Left renal cortex interstitium (tissue), 4 donors: ENCODE measurements at places on chromosomes 11 and 22.

GRCh38 chr11:210122-210802 lies 2.8 kb downstream of the RIC8A start:
- DNase-seq, result no peak

DNA sequence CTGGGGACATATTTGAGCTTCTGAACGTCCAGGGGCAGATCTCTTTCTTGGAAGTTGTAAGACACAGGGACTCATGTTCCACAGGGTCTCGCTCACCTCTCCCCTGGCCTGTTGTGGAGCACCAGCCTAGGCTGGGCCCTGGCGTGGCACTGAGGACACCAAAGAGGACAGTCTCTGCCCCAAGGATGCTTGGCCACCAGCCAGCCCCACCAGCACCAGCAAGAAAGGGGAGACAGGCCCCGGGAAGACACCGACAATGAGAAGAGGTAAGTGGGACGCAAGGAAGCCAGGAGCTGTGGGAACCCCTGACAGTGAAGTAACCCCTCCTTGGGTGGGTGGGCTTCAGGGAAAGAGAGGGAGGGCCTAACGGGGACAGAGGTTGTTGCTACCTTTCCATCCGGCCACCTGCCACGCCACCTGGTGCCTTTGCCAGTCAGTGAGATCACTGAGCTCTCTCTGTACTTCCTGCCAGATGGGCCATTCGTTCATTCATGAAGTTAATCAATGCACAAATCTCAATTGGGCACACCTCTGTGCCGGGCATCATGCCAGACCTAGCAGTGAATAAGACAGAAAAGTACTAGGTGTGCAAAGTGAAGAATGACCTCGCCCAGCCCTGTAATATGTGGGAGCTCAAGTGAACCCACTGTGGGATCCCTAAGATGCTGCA lies 11.1 kb downstream of the APOL5 start:
- DNase-seq, result no peak

DNA sequence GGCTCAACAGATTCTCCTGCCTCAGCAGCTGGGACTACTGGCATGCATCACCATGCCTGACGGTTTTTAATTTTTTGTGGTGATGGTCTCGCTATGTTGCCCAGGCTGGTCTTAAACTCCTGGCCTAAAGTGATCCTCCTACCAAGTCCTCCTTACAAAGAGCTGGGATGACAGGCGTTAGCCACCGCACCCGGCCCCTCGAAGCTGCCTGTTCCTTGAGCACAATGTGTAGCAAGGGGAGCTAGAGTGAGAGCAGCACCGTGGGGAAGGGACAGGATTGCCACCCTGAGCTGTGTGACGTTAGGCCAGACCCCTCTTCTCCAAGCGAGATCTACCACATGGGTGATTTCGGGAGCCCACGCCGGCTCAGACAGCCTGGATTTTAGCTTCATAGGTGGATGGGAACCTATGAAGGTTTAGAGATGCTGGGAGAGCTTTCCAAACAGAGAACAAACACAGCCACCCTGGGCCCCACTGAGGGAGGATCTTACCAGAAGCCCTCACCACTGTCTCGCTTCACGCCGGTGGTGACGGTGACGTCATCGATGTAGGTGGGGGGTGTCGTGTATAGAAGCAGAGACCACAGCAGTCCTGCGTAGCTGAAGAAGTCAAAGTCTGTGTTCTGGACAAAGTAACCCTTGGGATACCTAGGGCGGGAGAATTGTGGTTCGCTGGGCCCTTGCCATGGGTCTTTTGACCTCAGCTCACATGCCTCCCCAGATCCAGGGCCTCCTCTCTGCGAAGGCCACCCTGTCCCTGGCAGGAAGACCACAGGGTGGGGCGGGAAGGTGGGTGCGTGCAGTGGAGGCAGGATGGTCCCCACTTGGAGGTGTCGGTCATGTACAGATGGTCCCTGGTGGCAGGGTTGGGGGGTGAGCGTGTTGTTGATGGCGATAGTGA lies 23.1 kb downstream of the RGL4 start:
- no peak for DNase-seq

DNA sequence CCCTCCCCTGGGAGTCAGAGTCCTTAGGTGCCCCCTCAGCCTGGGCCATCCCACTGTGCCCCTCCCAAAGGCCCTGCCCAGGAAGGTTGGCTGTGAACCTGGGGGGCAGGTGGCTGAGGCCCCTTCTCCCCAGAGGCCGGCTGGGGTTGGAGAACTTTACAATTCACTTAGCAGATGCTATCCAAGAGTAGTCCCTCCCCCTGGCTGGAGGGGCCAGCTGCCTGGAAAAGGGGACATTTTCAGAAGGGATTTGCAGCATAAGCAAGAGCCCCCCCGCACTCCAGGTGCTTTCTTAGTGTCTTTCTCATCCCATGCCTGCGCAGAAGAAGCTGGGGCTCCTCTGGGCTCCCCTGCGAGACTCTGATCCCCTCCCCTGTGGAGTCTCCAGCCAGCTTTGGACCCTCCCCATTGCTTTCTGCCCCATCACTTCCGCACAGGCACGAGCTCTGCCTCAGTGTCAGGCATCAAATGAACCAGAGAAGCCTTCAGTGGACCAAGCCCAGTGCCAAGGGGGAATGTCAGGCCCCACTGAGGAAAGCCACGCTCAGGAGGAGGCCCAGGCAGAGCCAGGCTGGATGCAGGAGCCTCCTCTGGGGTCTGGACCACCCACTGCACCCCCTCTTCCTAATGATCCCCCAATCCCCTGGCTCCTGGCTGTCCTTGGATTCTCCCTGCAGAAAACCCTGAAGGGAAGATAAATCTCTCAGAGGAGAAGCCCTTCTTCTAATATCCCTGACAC lies 3.7 kb downstream of the SSTR3 start:
- no peak for DNase-seq

- no peak for DNase-seq
Observed at GRCh38 chr11:7435176-7435575, 50.1 kb upstream of the OLFML1 start.

- DNase-seq, result no peak
Observed at GRCh38 chr11:36450110-36450572, 59.9 kb downstream of the TRAF6 start.

- no peak for DNase-seq
Observed at GRCh38 chr22:23182309-23183060, 2.2 kb downstream of the BCR start.

DNA sequence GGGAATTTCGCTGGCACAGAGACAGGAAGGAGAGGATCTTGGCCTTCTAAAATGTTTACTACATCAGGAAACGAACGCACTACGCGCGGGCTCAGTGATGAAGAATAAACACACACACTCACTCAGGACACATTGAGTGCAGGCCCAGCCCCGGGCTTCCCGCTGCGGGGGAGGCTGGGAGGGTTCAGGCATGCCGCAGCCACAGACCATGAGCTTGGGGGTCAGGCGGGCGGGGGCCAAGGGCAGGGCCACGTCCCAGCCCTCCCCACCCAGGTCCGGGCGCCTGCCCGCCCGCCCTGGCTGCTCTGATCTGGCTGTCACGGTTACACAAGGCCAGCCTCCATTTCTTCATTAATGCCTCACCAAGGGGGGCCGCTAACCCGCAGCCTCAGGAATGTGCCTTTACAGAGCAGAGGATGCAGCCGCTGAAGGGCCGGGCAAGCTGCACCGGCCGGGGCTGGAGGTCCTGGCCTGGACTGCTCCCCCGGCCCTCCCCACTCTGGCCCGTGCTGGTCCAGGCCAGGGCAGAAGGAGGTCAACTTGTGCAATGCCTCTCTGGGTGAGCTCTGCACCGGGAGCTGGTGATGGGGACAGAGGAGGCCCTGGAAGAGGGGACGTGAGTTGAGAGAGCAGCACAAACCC lies 41.7 kb downstream of the IGF2 start:
- DNase-seq, result peak; percentile 65

GRCh38 chr11:65640483-65641296 lies 2.8 kb downstream of the SIPA1 start:
- DNase-seq, result no peak

- no peak for DNase-seq
Observed at GRCh38 chr22:44890416-44891292, 119.2 kb downstream of the PHF21B start.

DNA sequence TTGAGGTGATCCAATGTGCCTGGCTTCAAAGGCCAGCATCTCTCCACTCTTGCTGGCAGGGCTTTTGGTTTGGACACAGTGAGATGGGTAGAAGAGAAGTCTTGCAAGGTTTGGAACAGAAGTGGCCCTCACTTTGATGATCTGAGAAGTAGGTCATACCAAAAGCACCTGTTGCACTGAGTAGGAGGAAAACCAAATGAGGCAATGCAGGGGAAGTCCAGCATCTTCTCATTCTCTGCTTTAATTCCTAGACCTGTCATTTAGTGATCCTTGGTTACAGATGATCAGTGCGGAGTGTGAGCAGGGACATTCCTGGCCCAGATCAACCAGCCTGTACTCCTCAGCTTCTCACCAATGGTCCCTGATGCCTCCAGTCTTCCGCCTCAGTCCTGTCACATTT lies 990.5 kb downstream of the OPCML start:
- DNase-seq, result no peak

DNA sequence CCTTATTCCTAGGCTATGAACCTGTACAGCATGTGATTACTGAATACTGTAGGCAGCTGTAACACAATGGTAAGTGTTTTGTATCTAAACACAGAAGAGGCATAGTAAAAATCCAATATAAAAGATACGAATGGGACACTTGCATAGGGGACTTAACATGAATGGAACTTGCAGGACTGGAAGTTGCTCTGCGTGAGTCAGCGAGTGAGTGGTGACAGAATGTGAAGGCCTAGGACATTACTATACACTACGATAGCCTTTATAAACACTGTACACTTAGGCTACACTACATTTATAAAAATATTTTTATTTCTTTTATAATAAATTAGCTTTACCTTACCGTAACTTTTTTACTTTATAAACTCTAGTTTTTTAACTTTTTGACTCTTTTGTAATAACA lies 81.1 kb downstream of the PGR start:
- no peak for DNase-seq

DNA sequence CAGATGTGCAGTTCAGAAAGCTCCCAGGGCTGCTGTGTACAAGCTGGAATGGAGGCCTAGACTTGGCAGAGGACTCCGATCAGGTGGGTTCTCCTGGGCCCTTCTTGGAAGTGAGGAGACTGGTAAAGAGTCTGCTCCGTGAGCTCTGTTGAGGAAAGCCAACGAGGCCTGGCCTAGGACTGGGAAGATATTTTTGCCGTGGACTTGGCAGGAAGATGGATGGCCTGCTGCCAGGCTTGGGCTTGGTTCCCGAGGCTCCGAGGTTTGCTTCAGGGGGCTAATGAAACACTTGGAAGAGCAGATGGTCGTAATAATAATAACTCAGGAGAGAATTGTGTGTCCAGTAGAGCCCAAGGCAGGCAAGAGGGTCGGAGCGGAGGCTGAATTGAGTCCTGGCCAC lies 3.9 kb downstream of the GALR3 start:
- DNase-seq, result no peak

GRCh38 chr11:36123336-36124101 lies 165.7 kb downstream of the COMMD9 start:
- no peak for DNase-seq

- no peak for DNase-seq
Observed at GRCh38 chr11:2740275-2740940, 40.6 kb upstream of the KCNQ1OT1 start.

DNA sequence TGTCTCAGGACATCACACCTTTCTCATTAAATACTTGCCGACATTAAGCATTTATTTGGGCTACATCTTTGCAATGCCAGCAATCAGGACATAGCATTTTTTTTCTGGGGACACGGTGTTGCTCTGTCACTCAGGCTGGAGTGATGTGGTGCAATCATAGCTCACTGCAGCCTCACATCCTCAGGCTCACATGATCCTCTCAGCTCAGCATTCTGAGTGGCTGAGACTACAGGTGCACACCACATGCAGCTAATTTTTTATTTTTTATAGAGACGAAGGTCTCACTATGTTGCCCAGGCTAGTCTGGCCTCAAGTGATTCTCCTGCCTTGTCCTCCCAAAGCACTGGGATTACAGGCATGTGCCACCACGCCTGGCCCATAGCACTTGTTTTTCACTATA lies 21.6 kb downstream of the OR9G1 start:
- DNase-seq, result no peak

DNA sequence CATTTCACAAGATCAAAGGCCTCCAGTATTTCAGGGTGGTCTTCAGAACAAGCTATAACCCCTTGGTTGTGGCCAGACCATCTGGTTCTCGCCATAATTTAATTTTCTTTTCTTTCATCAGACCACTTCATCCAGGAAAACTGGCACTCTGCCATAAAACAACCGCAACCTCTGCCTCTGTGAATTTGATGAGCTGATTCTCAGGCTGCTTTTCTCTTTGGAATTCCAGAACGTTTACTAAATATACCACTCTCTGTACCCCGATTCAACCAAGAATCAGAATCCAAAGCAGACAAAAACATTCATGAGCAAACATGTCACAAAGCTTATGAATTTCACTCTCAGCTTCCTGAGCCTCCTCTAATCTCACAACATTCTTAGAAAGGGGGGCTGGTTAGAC lies 331.8 kb upstream of the SYN3 start:
- DNase-seq, result no peak

GRCh38 chr11:75100314-75100713 lies 3.6 kb upstream of the OR2AT4 start:
- DNase-seq, result no peak

DNA sequence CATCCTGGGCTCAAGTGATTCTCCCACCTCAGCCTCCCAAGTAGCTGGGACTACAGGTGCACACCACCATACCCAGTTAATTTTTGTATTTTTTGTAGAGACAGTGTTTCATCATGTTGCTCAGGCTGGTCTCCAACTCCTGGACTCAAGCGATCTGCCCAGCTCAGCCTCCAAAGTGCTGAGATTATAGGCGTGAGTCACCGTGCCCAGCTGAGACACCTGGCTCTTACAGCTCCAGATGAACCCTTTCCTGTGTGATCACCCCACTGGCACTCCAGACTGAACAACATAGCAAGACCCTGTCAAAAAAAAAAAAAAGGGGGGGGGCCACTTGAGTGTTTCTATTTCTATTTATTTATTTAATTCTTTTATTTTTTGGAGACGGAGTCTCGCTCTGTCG lies 1.0 kb upstream of the ADSL start:
- DNase-seq, result no peak
